Fibroblast of villous mesenchyme (primary cell): ENCODE measurements at places on chromosomes 12 and 14.

GRCh38 chr14:36935976-36936678 lies 236.3 kb downstream of the SLC25A21 start:
- no peak for DNase-seq

GRCh38 chr14:105140581-105140980 lies 28.0 kb downstream of the JAG2 start:
- DNase-seq: no peak

DNA sequence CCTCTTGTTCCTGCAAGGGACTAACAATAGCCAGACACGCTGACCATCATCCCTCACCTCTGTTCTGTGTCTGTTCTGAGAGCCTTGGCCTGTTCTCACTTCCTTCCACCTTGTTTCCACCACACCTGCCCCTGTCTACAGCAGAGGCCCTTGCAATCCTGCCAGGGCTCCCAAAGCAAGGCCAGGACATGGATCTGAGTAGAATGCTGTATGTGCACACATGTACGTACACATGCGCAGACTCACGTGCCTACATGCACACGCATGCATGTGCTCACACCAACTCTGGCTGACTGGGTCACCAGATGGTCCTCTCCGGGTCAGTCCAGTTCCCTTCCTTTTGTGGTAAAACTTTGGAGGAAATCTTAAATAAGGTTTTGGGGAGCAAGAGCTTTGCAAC lies 133.0 kb upstream of the C14orf180 start:
- DNase-seq: no peak

GRCh38 chr14:76867516-76868453 lies 41.6 kb downstream of the LRRC74A start:
- no peak for DNase-seq

GRCh38 chr12:10068644-10069043 lies 30.1 kb downstream of the CLEC1A start:
- no peak for DNase-seq

- no peak for DNase-seq
These were observed 296.5 kb downstream of the TMEM132D start for GRCh38 chr12:129607301-129607700.

GRCh38 chr12:15276088-15276698 lies 46.1 kb upstream of the PTPRO start:
- peak; percentile 50 for DNase-seq

GRCh38 chr12:29889737-29890136 lies 106.0 kb upstream of the TMTC1 start:
- peak; percentile 67 for DNase-seq
